Amniotic epithelial cell (primary cell): ENCODE measurements at places on chromosomes 1 and 21.

- peak; percentile 15 for DNase-seq
Observed at GRCh38 chr1:201348211-201348566, 29.3 kb downstream of the TNNT2 start.

DNA sequence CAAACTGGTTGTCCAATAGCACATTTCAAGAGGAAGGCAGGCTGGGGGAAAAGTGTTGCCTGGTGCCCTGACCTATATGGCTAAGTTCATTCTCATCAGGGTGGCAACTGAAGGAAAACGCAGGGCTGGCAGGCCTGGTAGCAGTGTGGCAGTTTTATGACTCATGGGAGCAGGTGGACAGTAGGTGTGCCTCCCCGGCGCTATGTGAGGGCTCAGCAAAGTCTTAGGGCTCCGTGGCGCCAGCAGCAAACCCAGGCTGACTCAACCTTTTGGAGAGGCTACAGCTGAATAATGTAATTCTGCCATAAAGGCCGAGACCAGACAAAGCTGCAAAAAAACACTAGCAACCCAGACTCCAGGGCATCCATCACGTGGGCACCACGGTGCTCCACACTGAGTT is 23.6 kb downstream of the GADD45A start:
- DNase-seq: no peak

GRCh38 chr1:32521165-32521564 is 18.1 kb upstream of the ZBTB8A start:
- peak; percentile 12 for DNase-seq

GRCh38 chr1:25549273-25550154 is 6.1 kb downstream of the LDLRAP1 start:
- peak; percentile 82 for DNase-seq

DNA sequence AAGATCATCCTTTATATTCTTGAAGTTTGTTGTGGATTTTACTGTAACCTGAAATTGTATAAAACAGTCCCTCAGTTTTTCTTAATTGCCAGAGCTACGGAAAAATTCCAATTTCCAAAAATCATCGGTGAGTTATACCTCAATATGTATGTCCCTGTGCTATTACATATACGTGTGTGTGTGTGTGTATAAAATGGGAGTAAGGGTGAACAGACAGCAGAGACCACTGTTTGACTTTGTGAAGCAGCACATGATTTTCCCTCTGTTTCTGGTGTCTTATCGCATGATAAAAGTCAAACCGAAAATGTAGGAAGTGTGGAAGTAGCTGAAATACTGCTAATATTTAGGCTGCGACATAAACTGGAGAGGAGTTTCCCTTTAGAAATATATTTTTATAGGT is 1.2 kb downstream of the OR2T1 start:
- DNase-seq: peak; percentile 37

DNA sequence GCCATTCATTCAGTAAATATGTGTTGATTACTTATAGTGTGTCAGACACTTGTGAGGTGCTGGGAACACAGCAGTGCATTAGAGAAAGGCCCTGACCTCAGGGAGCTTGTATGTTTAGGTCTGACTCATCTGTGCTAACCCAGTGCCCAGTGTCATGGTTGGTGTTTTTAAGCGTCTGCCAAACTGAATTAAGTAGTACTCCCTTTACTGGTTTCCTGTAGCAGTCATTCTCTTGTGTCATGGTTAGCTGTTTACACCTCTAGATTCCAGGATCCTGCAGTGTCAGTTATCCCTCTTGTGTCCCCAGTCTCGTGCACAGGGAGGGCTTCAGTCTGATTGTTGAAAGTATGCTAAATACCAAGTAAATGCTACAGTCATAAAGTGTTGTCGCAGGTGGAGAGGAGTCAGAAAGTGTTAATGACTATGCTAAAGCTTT is 14.2 kb downstream of the UCK2 start:
- DNase-seq: peak; percentile 43

- DNase-seq: no peak
Observed at GRCh38 chr1:112826217-112826944, 111.2 kb upstream of the PPM1J start.
